LoVo (cell line): ENCODE measurements at places on chromosomes 1 and 21.
A peak's percentile ranks its signal among the peaks of the same experiment; 100 is the strongest.

- DNase-seq, result no peak
Observed at GRCh38 chr1:177471244-177471643, 300.5 kb downstream of the BRINP2 start.

- no peak for DNase-seq
Observed at GRCh38 chr1:27575840-27576331, 28.1 kb downstream of the AHDC1 start.

GRCh38 chr1:16235944-16236510, 956 bp downstream of the CPLANE2 start:
- peak; percentile 77 for DNase-seq

- DNase-seq, result no peak
Observed at GRCh38 chr1:116997066-116997465, 4.5 kb upstream of the CD101 start.

- DNase-seq, result no peak
Observed at GRCh38 chr1:100075773-100076172, 57.0 kb downstream of the SASS6 start.

DNA sequence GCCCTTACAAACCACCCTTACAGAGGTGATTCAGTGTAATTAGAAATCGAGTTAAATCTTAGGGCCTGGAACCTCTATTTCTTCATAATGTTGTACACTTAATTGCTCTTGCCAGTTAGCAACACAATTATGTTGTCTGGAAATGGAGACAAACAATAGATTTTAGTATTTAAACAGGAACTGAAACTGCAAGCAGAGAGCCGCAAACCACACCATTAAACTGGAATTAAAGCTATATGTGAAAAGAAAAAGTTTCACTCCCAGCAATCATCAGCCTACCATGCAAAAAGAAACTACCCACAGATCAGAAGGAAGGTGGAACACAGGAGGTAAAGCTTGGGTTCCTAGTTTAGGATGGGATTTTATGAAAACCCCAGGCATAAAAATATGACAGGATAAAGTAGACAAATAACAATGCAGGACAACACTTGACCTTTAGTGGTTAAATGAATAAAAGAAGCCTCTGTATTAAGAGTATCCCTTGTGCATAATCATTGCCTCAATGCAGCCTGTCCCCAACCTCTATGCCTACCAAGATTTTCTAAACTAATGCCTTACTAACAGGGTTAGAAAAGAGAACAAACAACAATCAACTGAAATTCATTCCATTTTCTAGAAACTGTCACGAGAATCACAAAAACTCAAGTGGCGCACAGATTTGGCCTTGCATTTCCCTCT, 304.3 kb upstream of the ESRRG start:
- DNase-seq, result no peak
